Activated T-cell treated with anti-CD3 and anti-CD28 coated beads for 24 hours (primary cell): ENCODE measurements at places on chromosomes 3 and 15.

DNA sequence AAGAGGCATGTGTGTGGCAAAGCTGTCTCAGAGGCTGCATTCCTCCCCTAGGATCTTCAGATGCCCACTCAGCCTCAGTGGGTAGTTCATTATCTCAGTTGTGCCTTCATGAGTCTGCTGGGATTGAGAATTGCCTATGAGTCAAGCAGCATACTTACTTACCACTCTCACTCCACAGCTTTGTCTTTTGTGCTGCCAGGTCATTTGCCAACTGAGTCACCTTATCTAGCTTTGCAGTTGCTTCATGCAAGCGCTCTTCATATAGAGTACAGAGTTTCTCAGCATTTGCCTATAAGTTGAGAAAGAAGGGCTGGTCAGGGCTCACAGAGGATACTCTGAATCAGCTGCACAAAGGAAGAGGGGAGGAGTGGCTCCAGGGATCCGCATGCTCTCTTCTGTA is 89.5 kb downstream of the MYH15 start:
- no peak for DNase-seq

DNA sequence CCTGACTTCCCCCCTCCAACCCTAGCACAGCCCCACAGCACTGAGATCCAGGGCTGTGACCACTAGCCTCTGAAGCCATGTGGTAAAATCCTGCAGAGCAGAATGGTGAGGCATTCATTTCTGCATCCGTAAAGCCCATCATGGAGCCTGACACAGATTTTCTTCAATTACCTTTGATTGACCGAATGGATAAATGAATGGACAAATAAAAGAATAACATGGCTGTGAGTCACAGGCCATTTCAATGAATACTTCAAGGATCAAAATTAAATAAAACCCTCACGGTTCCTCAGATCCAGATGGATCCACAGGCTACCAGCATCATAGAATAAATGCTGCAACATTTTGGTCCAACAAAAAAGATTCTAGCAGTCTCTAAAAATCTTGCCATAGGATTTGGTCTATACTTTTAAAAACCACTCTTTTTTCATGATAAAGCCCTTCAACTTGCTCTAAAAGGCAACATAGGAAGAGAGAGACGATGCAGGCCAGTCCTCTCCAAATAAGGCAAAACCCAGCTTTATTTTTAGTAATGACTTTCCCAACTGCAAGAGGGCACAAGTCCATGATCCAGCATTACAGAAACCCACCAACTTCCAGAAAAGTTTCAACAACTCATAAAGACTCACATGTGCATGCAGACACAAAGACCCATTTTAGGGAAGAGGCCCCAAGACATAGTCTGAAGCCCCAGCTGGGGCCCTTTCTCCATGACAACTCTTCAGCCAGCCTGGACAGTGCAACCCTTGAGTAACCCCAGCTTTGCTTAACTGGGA is 52.4 kb upstream of the MRPS22 start:
- DNase-seq = no peak

GRCh38 chr3:81270603-81271379 is 490.7 kb downstream of the GBE1 start:
- DNase-seq = no peak

- DNase-seq = no peak
Measured at GRCh38 chr15:29550834-29551465, 271.3 kb downstream of the TJP1 start.

DNA sequence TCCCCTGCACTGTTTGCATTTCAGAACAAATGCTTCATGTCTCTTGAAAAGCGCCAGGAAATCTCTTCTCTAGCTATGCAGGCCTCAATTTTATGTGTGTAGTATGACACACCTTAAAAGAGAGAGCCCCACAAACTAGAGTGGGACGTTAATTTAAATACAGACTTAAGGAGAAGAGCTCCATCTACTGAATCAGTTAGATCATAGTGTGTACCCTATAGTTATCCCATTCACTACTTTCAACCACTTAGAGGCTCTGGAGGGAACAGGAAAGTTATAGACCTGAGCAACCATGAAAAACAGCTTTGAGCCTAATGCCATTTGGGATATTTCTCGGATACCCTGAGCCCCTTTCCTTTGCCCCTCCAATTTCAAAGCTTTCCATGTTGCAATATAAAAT is 153.7 kb downstream of the TIGIT start:
- DNase-seq = no peak

- DNase-seq = no peak
Measured at GRCh38 chr15:71110405-71111180, 4.7 kb upstream of the THSD4 start.

- DNase-seq = no peak
Measured at GRCh38 chr3:106631373-106632108, 745.7 kb upstream of the CCDC54 start.

DNA sequence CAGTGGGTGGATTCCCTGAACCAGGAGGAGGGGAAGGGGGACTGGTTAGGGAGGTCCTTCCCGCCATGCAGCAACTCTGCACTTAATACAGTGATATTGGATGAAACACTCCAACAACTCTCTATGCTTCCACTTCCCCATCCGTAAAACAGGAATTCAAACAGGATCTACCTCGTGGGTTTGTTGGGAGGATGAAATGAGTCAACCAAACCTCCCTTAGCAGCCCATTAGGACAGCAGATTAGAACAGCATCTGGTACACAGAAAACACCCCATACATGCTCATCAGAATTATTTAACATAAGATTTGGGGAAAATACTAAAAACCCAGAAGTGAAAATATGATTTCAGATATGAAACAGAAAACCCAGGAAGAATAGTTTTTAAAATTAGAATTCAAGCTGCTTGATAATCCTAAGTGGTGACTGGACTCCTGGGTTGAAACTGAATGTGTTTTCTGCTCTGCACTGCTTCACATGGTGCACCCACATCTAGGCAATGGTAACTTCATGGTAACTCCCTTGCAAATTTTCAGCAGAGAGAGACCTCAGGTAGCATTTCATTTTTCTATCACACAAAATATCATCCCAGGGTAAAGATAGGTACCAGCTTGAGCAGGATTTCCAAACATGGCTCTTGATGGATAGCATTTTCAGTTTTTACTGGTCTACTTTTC is 326.8 kb upstream of the FRG2C start:
- no peak for DNase-seq

DNA sequence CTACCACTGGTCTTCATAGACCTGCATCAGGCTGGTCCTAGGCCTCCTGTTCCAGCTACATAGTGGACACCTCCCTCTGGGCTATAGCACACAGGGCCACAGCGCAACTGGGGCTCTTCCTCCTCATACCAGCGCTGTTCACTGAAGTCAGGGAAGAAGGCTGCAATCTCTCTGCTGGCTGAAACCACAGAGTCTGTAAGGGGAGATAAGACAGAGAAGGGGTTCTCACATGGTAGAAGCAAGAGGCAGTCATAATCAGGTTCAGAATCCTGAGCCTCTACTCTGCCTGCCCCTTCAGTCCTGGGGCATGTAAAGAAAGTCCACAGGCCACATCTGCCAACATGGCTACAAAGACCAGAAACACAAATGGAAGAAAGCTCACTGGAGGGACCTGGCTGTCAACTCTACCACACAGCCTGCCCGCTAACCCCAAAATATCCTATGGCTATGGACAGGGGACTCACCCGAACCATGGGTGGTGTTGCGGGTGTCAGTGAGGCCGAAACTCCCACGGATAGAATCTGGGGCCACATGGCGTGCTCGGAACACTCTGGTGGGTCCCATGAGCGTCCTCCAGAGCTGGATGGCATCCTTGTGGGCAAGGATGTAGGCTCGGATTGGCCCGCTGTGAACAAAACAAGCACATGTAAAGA is 38.7 kb downstream of the SPINK8 start:
- DNase-seq = no peak

DNA sequence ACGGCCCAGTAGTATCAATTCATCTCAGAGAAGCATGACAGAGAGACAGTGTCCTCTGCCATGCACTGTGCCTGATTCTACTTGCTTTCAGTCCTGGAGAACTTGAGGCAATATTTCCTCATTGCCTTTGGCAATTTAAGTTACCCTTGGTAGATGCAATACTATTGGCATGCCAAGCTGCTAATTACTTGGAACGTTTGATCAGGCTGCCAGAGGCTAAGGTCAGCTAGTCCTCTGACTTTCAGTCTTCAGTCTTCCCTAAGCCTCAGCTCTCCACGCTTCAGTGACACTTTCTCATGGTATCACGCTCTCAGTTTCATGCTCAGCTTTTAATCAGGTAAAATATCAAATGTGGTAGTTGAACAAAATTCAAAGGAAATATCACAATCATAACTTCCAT is 13.1 kb upstream of the OSBPL11 start:
- DNase-seq = no peak

DNA sequence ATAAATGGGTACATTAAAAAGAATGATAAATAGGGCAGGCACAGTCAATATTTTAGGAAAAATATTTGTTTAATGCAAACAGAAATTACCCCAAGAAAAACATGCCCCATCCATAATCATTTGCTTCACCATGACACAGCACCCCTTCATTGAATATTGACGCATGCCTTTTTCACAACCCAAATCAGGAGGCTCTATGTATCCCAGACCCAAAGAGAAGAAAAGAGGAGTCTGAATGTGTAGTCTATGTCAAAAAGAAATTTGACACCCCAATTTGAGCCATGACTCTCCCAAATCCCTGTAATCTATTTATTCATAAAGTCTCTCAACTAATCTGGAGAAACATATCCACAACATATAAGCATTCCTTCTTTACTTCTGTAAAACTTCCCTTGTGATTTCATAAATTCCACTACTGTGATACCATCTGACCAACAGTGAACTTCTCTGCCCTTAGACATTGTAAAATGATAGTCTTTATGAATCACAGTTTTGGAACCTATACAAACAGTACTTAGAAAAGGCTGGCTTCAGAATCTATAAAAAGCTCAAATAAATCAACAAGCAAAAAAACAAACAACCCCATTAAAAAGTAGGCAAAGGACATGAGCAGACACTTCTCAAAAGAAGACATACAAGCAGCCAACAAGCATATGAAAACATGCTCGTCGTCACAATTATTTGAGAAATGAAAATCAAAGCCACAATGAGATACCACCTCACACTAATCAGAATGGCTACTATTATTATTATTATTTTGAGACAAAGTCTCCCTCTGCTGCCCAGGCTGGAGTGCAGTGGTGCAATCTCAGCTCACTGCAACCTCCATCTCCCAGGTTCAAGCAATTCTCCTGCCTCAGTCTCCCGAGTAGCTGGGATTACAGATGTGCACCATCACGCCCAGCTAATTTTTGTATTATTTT is 53.4 kb upstream of the XRN1 start:
- no peak for DNase-seq

GRCh38 chr3:119219069-119219468 is 21.6 kb downstream of the B4GALT4 start:
- no peak for DNase-seq

DNA sequence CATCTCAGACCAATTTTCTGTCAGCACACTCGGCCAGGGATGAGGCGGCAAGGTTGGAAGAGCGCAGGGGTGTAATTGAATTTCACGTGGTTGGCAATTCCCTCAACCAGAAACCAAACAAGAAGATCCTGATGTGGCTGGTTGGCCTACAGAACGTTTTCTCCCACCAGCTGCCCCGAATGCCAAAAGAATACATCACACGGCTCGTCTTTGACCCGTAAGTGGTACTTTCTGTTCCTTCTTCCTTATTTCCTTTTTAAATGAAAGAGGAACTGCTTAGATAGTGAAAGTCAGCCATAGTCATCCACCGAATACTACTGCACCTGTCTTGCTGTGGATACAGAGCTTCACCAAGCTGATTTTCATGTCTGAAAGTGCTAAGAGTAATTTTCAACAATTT is 60.1 kb downstream of the SGO1 start:
- no peak for DNase-seq

GRCh38 chr3:17808994-17809393 is 66.6 kb upstream of the TBC1D5 start:
- DNase-seq = no peak

GRCh38 chr3:41200669-41201021 is 1.3 kb downstream of the CTNNB1 start:
- no peak for DNase-seq

DNA sequence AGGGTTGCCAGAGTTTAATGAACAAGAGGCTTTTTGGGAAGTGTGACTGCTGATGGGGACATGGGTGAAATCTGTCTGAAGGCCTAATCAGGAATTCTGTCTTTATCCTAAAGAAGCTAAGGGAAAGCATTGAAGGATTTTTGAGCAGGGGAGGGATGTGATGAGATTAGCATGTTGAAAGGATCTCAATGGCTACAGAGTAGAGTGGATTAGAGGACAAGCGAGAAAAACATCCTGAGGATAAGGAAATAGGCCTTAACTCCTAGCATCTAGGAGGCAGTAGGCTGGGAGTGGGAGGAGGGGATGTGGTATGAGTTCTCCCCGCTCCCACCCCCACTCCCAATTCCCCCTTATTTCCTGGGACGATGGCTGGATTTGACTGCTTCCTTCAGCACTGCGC is 35.1 kb upstream of the SNTN start:
- DNase-seq = no peak

- DNase-seq = no peak
Measured at GRCh38 chr15:88264622-88265021, 8.1 kb upstream of the NTRK3 start.

DNA sequence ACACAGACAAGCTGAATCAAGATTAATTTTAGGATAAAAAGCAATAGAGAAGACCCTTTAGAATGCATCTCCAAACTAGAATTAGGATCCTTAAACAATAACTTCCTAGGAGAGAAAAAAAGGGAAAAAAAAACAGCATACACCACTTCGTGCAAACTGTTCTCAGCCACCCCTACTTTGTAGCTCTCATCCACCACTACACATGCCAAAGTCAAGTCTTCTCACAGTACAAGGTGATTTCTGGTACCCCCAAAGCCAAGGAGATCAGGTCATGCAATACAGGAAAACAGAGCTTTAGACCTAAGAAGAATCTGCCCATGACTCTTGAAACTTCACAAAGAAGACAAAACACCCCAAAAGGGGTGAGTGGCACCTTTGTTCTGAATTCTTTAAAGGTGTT is 166.9 kb downstream of the SUCNR1 start:
- no peak for DNase-seq
